ENCODE measurements at places on chromosomes 4 and X.

GRCh38 chr4:15012017-15012788 lies 9.9 kb downstream of the CPEB2 start:
- no peak for DNase-seq

DNA sequence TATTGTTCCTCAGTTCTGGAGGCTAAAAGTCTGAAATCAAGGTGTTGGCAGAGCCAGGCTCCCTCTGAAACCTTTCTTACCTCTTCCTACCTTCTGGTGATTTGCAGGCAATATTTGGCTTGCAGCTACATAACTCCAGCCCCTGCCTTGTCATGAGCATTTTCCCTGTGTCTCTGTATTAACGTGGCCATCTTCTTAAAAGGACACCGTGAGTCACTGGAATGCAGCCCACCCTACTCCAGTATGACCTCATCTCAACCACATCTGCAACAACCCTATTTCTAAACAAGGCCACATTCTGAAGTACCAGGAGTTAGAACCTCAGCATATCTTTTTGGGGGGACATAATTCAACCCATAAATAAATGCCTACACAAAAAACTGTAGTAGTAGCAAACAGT lies 40.7 kb downstream of the FANCB start:
- DNase-seq: no peak

DNA sequence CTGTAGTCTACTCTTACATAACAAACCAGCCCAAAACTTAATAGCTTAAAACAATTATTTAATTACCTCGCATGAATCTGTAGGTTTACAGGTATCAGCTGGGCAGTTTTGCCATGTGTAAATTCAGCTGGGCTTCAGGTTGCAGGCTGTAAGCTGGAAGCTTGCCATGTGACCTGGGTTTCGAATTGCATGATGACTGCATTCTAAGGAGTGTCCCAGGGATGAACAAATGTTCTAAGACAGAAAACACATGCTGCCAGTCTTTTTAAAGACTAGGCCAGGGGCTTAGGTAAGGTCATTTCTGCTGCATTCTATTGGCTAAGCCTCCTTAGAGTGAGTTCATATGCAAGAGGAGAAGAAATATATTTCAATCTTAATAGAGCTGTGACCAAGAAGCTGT lies 44.8 kb downstream of the GRIA2 start:
- no peak for DNase-seq

DNA sequence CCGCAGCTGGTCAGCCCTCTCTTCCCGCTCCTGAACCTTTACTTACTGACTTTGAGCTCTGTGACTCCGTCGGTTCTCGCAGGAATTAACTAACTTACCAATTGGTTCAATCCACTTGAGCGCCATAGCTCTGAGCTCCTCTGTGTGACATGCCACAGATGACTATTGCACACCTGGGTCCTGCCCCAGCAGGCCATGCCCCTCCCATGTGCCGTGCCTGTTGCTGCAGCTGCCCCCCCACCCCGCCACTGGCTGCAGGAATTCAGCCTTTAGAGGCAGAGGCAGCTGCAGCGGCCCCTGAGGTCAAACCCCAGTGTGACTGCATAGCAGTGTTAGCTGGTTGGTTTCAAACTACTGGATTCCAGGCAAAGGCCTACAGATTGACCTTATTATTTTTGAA lies 70.6 kb downstream of the MTMR1 start:
- DNase-seq: no peak

GRCh38 chrX:72349190-72349589 lies 43.5 kb upstream of the CITED1 start:
- DNase-seq: no peak

- peak; percentile 47 for DNase-seq
These were observed 99.5 kb downstream of the ADGRA3 start for GRCh38 chr4:22416403-22416802.

- peak; percentile 25 for DNase-seq
These were observed 138.8 kb downstream of the TEX11 start for GRCh38 chrX:70769659-70770227.

DNA sequence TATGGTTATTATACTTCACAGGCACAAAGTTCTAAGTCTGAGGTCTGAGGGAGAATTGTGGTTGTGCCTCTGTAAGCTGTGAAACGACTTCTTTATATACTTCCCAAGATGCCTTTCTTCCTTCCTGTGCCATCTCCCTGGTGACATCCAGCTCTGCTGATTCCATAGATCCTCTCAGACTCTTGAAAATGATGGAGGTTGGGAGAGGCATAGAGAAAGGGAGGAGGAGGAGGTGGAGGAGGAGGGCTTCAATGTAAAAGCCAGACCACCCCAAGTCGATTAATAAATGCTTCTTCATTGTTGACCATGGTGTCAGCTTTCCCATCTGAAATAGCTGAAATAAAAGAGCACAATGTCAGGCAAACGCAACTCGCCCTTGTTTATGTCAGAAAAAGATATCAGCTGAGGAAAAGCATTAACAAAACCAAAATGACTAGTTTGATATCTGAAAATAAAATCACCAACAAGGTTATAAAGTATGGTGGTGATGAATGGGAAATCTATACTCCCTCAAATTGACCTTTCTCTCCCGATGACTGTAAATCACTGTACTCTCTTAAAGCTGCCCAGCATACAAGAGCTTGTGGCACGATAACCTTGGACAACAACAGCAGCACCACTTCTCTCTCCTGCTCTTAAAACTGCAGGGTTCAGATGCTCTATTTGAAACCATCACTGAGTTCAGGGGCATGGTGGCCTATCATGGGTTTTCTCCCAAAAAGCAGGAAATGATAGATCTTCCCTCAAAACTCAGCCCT lies 230.4 kb upstream of the GALNT7 start:
- DNase-seq: no peak

GRCh38 chrX:123348468-123348867 lies 164.4 kb downstream of the GRIA3 start:
- no peak for DNase-seq

DNA sequence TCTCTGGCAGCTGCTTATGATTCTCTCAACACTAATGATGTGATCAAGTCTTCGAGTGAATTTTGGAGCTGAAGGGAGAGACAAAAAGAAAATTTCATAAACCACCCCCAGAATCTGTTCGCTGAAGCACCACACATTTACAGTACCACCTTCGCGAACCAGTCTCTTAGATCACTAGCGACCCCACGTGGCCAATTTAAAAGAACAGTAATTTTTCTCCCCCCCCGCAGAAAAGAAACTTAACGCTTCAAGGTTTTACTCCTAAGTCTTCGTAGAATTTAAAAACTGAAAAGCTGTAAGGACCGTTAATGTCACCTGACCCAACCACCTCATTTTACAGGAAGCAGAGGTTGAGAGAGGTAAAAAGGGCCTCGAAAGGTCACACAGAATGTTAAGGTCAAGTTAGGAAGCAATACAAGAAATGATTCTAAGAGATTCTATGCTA lies 187.5 kb downstream of the QDPR start:
- peak; percentile 45 for DNase-seq

DNA sequence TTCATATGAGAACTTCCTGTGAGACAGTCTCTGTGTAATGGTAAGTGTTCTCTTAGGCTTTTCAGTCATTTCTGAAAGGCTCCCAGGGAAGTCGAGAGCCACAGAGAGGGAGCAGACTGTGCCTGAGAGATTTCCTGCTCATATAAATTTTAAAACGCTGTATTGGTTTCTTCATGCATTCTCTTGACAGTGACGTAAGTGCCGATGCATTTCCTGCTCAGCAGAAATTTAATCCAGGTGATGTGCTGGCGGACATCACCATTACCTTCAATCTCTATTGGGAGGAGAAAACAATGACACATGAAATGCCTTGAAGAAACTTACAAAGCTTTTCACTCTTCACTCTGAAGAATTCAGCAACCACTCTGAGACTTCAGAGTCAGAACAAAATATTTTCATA lies 383.6 kb downstream of the BMPR1B start:
- no peak for DNase-seq

DNA sequence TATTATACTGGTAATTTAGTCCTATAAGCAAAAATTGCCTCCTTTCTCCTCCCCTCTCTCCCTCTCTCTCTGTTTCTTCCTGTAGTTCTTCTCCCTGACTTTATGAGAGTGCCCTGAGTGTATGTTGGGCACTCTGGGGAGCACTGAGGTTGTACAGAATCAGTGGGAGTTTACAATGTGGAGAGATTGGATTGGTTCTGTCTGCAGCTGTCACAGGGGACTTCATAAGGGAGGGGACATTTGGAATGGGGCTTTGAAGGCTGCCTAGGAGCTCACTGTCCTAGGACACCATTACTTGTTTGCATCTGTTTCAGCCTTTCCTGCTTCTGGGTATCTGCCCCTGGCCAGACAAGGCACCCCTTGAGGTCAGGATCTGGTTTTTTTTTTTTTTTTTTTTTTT lies 22.9 kb downstream of the SH3TC1 start:
- DNase-seq: no peak

DNA sequence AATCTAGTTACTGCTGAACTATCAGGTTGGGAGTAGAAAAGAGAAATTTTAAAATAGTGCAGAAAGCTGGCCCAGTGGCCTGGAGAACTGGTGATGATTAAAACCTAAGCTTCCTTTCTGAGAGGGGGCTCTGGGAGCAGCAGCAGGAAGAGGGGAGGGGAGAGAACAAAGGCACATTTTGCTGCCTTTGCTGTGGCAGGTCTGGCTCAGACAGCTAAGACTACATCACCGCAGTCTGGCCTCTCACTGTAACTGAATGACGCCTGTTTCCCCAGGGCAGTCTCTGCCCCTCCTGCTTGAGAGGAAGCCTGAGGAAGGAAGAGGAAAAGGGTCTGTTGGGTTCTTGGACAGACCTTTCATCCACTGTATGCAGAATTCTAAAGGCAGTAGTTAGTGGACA lies 148.5 kb downstream of the FRAS1 start:
- DNase-seq: no peak

GRCh38 chrX:48939524-48940228 lies 17.7 kb downstream of the OTUD5 start:
- no peak for DNase-seq

- no peak for DNase-seq
These were observed 510.6 kb upstream of the DIPK2B start for GRCh38 chrX:45711231-45711630.

- no peak for DNase-seq
These were observed 3.5 kb upstream of the MAD2L1 start for GRCh38 chr4:120070196-120070595.

DNA sequence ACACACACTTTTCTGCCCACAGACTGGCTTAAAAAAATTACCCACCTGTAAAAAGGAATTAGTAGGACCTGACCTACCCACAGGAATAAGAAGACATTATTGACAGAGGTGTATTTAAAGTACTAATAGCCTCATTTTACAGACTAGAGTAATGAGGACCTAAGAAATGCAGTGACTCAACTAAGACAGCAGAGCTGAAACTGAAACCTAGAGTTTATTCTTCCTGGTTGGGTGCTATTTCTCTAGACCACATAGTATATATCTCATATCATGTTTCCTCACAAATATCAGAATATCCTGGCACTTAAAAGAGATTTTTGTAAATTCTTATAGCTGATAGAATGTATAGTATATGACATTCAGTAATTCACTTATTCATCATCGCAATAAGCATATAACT lies 435.0 kb downstream of the MAGEE1 start:
- DNase-seq: no peak

DNA sequence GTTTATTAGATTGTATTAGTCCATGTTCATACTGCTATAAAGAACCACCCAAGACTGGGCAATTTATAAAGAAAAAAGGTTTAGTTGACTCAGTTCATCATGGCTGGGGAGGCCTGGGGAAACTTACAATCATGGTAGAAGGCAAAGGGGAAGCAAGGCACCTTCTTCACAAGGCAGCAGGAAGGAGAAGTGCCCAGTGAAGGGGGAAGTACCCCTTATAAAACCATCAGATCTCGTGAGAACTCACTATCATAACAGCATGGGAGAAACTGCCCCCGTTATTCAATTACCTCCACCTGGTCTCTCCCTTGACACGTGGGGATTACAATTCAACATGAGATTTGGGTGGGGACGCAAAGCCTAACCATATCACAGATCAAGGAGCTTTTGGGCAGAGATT lies 8.1 kb upstream of the HSD17B13 start:
- DNase-seq: no peak

- DNase-seq: peak; percentile 4
These were observed 23.1 kb downstream of the DACH2 start for GRCh38 chrX:86171366-86171765.

GRCh38 chr4:44872246-44872645 lies 145.9 kb upstream of the GNPDA2 start:
- no peak for DNase-seq

DNA sequence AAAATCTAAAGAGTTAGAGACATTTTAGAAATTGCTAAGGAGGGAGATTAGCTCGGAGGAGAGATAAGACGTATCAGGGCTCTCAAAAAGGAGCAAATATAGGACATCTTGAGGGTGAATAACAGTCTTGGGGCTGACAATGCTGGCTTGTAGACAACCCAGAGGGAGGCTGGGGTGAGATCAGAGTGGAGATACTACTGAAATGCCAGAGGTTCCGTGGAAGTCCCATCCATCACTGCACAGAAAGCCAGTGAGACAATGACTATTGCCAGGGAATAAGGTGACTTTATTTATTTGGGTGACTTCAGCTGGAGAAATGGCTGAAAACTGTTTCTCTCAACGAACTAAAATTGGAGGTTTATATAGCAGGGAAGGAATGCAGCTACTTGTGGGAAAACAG lies 838.1 kb upstream of the AGA start:
- DNase-seq: no peak

DNA sequence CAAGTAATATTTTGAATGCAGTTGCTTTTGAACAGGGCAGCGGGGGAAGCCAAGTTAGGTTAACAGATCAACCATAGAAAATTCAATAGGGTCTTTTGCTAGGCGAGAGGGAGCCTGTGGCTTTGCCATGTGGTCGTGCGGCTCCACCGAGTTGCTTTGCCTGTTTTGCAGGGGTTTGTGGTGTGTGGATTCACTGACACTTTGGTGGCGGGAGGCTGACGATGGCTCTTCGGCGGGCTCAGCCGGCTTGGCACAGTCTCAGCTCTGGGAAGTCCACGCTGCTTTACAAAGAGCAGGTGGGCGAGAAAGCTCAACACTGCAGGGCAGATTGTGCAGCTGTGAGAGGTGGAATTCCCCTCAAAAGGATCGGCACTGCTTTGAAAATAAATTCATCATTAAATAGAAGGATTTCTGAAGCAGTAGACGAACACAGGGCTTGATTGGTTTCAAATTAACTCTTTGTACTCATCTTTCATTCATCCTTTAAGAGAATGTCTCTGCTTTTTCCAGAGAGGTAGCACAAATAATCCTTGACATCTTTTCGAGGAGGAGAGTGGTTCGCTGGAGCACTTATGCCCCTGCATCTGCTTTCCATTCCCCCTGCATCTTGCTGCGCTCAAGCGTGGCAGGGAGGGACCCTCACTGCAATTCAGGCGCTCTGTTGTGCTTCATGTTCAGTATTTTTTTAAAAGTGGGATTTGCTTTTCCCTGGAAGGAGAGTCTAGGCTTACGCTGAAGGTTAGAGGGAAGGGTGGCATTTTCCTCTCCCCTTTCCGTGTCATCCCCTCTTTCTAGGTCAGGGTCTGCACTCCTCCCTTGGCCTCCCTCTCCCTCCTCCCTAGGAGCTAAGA lies 201.8 kb upstream of the LEF1 start:
- no peak for DNase-seq

DNA sequence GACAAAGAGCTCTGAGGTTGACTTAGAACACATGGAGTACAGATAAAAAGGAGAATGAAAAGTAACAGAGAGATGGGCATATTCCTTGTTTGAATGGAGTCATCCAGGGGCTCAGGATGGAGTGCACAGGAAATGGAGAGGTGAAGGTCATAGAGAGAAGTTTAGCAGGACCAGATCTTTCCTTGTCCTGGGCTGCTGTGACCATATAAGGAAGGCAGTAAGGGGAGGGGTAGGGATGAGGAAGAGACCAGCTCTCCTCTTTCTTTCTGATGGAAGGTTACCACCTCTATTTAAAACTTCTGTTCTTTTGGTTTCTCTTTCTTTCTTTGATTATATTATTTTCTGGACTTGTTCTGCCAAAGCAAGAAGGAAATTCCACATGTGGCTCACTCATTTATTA lies 27.0 kb downstream of the AR start:
- no peak for DNase-seq

Measured in hematopoietic multipotent progenitor cell treated with erythropoietin and hydrocortisone succinate and interleukin-3 and kit ligand, for 8 days (in vitro differentiated cells).